ENCODE measurements at places on chromosomes 13 and 19. TPM values are rescaled to one million over a fixed set of nuclear protein-coding genes. Genes with fewer than 3 reads are reported as not detected.

Gene LIPE
- total RNA-seq, result 35.6 TPM

Gene PRTN3
- total RNA-seq, result not detected

- DNase-seq, result peak; percentile 1
These were observed 32.5 kb downstream of the ZNF567 start for GRCh38 chr19:36719687-36720556.

DNA sequence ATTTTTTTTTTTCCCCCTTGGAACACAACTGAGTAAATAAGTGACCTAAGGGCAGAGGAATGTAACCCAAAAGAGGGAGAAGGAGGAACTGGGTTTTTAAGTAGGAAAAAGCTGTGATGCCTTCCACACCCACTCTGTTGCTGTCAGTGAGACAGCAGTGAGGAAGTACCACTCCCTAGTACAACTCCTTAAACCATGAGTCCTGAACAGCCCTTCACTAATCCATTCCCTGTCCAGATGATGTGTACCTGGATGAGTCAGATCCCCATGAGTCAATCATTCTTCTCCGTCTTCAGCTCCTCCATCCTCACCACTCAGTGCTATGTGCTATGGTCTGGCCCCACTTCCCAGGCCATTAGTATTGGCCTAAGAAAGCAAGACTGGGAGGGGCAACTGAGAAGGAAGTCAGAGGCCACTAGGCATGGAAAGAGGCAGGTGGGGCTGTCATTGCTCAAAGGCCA lies 12.9 kb upstream of the CXCL17 start:
- no peak for DNase-seq

DNA sequence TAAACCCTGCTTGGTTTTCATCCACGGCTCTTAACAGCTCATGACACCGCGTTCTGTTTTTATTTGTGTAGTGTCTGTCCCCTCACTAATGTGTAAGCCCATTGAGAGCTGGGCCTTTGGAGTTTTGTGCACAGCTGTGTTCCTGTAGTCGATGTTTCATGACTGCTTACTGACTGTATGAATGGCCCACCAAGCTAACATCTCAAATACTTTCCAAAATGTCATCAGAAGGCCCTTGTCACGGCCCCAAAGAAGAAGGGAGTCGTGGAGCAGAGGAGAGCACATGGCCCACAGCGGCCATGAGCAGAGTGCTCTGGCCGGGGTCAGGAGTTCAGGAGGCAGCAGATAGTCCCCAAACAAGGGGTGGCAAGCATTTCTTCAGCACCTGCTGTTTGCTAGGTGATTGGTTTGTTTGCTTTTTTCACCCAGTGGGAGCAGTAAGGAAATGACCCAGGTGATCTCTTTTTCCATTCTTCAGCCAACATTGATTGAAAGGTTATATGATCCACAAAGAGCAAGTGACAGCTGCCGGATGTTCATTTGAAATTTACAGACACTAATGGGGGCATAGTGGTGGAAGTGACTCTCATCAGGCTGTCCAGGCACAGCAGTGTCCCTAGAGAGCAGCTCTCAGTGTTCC lies 315.2 kb downstream of the ATP8A2 start:
- no peak for DNase-seq

GRCh38 chr19:5694956-5695648 lies 5.0 kb downstream of the RPL36 start:
- no peak for DNase-seq

GRCh38 chr19:14473073-14473977 lies 1.8 kb downstream of the PTGER1 start:
- no peak for DNase-seq
